ENCODE measurements at places on chromosomes 13 and 19. TPM values are rescaled to one million over a fixed set of nuclear protein-coding genes. Genes with fewer than 3 reads are reported as not detected.

- no peak for DNase-seq
Observed at GRCh38 chr13:41268764-41269163, 5.4 kb upstream of the MTRF1 start.

DNA sequence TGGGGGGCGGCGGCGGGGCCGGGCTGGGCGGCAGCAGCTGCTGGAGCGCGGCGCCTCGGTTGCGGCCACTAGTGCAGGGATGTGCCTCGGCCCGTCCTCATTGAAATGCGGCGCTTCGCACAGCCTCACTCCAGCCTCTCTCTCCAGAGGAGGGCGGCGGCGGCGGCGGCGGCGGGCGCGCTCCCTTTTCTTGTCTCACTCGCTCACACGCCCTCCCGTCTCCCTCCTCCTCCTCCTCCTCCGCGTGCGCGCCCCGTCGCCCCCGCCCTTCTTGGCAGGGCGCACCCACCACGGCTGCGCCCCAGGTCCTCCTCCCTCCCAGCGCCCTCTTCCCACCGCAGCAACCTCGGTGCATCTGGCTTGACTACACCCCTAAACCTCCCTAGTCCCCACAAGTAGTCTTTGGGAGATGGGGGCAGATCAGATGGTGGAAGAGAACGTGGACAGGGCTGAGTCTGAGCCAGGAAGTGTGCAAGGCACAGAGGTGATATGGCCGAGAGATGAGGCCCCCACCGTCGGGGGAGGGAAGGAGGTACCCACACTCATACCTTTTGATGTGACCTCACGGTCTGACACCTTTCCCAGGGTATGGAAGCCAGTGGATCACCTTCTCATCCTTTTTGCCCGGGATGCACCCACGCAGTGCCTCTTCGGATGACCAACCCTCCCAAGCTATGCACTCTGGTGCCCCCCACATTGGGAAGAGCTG is at the start of gene DCLK1:
Gene DCLK1, minus strand, starts transcription at position 161 of the 709 bp plus-strand sequence.
- peak; percentile 54 for DNase-seq

DNA sequence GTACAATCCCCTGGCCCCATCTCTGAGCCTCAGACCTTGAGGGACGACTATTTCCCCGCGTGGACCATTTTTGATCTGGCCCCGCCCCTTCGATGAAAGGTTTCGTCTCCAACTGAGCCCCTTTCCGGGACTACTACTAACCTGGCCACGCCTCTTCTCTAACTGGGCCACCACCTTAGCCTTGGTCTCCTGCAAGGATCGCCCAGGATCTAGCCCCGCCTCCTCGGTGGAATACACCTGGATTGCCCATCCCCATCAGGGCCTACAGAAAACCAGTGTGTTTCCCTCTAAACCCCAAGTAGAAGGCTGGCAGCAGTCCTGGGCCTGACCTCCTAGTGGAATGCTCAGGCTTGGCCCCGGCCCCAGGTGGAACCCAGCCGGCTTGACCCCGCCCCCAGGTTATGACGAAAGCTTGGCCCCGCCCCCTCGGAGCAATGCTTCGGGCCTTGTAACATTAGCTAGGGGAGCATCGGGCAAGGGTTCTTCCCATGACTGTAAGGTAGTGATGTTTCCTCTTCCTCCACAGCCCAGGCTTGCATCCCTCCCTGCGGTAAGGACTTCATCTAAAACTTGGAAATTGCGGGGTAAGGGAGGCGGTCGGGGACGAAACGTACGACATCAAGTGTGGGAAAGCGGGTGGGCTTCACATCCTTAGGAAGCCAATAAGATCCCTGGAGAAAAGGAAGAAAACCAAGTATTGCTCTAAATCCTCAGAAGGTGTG is 9.1 kb downstream of the SPACA6 start:
- DNase-seq: peak; percentile 42

- DNase-seq: no peak
Observed at GRCh38 chr19:47598407-47599349, 10.3 kb upstream of the BICRA start.

DNA sequence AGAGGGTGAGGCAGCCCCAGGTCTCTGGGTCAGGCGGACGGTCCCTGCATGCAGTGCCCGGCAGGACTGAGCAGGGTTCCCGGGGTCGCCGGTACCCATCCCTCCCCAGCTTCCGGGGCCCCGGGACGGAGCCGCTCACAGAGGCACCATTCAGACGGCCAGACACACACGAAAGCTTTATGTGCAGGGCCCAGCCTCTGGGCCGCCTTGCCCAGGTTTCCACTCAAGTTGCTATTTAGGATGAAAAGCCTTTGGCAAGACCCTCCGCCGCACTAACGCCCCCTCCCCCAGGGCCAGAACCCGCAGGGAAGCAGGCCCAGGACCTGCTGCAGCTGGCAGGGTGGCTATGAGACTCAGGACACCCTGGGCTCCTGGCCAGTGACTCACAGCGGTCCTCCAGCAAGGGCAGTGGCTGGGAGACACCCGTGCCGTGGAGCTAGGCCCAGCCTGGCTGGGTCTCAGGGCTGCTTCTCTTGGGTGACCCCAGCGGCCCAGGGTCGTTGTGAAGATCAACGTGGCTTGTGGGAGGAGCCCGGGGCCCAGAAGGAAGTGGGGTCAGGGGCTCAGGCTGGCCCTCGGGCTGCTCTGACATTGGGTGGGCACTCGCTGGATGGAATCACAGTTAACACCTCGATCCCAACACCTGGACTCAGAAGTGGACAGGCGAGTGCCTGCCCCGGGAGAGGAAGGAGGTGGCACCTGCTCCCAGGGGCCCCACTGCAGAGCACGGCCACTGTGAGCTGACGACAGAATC is 4.8 kb downstream of the C19orf25 start:
- DNase-seq: no peak

DNA sequence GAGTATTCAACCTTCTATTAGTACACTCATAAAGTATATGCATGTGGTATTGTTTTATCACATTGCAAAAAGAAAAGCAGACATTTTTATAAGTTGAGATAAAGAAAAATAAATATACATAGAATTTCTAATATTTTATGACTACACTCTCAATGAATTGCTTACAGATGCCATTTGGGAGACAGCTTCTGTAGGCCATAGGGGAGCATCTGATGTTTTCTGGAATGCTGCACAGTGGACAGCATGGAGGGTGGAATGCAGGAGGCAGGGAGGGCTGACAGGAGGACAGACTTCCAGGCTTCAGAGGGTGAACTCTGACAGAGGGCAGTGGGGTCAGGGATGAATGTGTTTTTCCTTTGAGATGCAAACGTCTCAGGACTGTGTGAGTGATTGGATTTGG is 45.8 kb downstream of the MIPEP start:
- no peak for DNase-seq

DNA sequence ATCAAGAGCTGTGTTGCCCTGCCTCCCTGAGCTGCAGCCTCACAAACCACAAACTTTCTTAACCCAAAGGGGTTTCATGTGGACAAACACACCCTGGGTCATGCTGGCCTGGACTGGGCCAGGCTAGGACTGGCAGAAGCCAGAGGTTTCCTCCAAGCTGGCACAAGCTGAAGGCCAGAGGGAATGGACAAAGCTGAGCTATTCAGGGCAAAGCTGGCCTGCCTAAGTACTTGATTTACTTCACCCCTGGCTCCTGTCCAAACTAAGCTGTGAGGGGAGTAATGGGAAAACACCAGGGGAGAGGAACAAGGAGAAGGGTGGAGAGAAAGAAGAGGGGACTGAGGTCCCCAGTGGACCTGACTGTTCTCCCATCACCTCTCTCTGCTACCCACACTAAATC is 6.2 kb downstream of the CPAMD8 start:
- DNase-seq: no peak

GRCh38 chr19:33193865-33194362 is at the start of gene LRP3:
Gene LRP3 (plus strand): TSS chr19:33194330. CDS start chr19:33194786, 456 bp downstream.
- no peak for DNase-seq

DNA sequence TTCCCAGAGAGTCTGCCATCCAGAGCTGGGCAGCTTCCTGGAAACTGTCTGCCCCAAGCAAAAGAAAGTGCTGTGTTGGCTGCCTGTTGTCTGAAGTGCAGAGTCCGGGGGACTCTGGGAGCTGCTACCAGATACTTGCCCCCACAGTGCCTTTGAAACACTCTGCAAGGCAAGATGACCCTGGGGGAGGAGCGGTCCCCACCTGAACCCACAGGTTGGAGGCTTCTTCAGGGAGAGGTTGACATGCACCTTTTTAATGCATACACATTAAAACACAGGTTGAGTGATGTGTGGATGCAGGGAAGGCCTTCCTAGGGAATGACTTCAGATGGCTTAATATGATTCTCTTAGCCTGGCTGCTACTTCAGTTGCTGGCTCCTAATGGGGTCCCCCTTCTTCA is 479.5 kb downstream of the ZNF536 start:
- no peak for DNase-seq

DNA sequence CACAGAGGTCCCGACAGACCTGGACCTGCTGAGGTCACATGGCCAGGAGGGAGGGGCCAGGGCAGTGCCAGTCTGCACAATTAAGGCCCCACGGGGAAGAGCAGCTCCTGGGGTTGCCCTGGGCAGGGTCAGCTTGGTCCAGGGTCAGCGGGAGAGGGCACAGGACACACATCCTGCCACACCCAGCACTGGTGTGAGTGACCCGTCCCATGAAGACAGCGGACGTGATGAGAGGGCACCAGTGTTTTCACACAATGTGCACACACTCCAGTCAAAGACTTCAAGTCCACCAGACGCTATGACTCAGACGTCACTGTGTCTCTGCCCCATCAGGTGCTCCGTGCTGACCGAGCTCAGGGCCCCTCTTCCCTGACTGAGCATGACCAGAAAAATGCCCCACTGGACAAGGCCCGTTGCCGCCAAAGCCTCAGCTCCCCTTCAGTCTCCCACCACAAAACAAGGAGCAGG is 4.2 kb downstream of the TMEM259 start:
- peak; percentile 78 for DNase-seq

- DNase-seq: no peak
Observed at GRCh38 chr19:16527334-16527935, 14.8 kb downstream of the CHERP start.

GRCh38 chr19:2045501-2046045 is 5.5 kb downstream of the MKNK2 start:
- no peak for DNase-seq

- DNase-seq: no peak
Observed at GRCh38 chr13:31101472-31102170, 60.1 kb downstream of the HSPH1 start.

- DNase-seq: no peak
Observed at GRCh38 chr13:108915095-108915633, 285.8 kb downstream of the MYO16 start.

GRCh38 chr13:41054212-41054877 is 7.0 kb upstream of the WBP4 start:
- no peak for DNase-seq

GRCh38 chr13:79846386-79846785 is 365.4 kb downstream of the NDFIP2 start:
- no peak for DNase-seq

DNA sequence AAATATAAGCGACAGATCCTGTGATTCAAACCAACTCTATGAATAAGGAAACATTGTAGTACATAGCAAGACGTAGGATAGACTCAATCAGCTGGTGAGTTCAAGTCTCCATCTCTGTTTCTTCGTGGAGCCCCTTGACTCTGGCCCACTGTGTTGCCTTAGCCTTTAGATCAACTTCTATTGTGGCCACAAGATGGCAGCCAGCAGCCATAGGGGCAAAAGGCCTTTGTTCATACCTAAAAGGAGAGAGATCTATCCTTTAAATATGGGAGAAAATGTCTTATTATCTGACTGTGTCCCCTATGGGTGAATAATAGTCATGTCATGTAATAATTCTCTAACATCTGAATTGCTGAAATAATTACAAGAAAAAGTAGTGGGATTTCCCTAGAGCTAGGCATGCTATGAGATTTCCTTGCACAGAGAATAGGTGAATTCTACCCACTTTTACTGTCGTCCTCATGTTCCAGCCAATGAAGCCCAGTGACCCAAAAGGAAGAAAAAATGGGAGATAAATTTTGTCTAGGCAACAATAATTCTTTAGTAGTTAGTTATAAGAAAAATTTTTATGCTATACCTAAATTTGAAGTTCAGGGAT is 129.4 kb downstream of the PCDH20 start:
- no peak for DNase-seq

GRCh38 chr19:17215127-17215971 is at the start of gene USE1:
Gene USE1 (plus strand): TSS chr19:17215357. CDS start chr19:17215406, 49 bp downstream.
- peak; percentile 92 for DNase-seq

DNA sequence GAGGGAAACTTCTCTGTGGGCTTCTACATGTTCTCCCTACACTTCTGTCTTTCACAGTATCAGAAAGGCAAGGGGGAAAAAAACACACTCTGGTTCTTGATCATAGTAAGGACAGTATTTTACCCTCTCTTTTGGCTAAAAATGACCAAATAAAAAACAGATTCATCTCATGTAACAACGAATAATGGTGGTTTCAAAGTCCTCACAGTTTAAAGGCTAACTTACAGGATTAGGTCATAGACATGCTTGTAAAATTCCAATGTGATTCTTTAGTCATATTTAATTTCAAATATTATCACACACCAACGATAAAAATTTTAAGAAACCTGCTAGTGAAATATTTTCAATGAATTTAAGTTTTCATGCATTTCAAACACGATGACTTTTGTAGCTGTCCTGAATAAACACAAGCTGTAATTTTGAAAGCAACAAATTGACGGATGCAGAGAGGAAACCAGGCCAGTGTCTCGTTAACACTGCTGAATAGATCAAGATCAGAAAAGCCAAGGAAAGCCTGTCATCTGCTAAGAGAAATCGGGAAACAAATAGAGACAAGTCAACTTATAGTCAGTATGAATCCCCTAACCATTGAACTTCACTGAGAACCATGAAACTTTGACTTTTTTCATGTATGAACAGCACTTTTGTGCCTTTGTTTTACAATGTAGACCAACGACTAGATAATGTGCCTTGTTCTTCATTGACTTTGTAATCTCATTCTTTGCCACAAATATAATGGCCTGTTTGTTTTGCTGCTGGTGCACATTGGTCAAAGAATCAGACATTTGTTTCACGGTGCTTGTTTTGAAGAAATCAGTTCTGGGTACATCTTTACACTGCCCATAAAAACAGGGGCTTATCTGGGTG is 22.0 kb downstream of the MBNL2 start:
- DNase-seq: no peak

- DNase-seq: no peak
Observed at GRCh38 chr13:103351035-103351828, 285.0 kb upstream of the SLC10A2 start.

- no peak for DNase-seq
Observed at GRCh38 chr13:24215732-24216131, 55.2 kb downstream of the SPATA13 start.

GRCh38 chr19:47353307-47353712 is 4.2 kb downstream of the DHX34 start:
- peak; percentile 85 for DNase-seq

The NCAN gene
- not detected for total RNA-seq

The GIPR gene
- total RNA-seq: 4.6 TPM

The LGALS7 gene
- total RNA-seq: not detected

The CPB2 gene
- not detected for total RNA-seq

The ACOD1 gene
- total RNA-seq: not detected

The SLC27A5 gene
- 1.2 TPM for total RNA-seq

The ZSCAN5B gene
- not detected for total RNA-seq

The PRR19 gene
- total RNA-seq: not detected

Data from Peyer's patch (tissue), 4 donors.